ENCODE measurements at places on chromosomes 16 and 17.
A peak's percentile ranks its signal among the peaks of the same experiment; 100 is the strongest.

DNA sequence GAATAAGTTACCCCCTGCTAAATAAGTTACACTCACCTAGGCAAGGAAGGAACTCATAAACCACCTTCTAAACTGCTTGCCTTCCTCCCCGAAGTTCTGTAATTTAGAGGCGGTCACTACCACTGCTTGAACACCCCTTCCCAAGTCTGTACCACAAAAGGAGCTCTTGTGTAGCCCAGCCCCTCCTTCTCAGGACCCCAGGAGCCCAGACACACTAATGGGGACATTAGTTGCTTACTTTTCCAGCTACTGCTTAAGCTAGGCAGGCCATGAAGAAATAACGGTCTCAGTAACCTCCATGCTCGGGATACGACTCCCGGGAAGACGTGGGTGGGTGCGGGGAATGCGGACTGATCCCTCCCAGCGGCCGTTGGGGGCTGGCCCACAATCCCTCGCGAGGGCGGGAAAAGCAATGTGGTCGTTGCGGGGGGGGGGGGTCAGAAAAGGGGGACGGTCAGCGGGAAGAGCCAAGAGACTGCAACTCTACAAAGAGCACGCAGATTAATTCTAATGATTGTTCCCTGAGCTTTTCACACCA is at the start of gene TEX14:
Gene TEX14, minus strand, starts transcription at position 345 of the 538 bp plus-strand sequence. CDS start 40,044 bp downstream, outside the sequence.
- DNase-seq = peak; percentile 22

GRCh38 chr17:80779961-80780380 is 211.7 kb upstream of the CHMP6 start:
- DNase-seq = no peak

GRCh38 chr17:6428207-6428965 is 6.5 kb downstream of the AIPL1 start:
- DNase-seq = no peak

DNA sequence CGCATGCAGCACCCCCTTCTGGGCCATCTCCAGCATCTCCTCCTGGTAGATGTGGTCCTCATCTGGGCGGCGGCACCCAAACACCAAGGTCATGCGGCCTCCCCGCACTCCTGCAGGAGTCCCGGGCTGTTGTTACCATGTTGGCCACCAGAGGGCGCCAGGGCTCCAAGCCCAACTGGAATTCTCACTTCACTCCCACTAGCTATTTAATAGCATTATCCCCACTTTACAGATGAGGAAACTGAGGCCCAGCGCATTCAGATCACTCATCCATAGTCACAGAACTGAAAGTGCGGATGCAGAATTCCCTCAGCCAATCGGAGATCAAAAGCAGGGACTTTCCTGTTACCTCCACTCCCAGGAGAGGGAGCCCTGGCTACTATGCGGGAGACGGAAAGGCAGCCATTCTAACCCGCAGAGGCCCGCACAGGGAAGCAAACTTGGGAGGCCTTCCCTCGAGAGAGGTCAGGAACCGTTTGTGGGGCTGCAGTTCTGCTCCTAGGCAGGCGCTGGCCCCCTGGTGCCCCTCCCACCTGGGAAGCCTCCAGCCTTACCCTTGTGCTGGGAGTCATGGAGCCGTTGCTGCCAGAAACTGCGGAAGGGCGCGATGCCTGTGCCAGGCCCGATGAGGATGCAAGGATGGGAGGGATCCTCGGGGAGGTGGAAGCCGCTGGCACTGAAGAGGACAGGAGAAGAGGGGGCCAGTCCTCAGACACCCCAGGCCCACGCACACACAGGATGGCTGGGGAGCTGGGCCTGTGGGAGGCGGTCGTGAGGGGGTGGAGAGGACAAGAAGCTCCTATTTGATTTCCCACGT is 40.1 kb downstream of the NOS2 start:
- peak; percentile 69 for DNase-seq

GRCh38 chr16:13307851-13308250 is 406.5 kb downstream of the SHISA9 start:
- DNase-seq = no peak

DNA sequence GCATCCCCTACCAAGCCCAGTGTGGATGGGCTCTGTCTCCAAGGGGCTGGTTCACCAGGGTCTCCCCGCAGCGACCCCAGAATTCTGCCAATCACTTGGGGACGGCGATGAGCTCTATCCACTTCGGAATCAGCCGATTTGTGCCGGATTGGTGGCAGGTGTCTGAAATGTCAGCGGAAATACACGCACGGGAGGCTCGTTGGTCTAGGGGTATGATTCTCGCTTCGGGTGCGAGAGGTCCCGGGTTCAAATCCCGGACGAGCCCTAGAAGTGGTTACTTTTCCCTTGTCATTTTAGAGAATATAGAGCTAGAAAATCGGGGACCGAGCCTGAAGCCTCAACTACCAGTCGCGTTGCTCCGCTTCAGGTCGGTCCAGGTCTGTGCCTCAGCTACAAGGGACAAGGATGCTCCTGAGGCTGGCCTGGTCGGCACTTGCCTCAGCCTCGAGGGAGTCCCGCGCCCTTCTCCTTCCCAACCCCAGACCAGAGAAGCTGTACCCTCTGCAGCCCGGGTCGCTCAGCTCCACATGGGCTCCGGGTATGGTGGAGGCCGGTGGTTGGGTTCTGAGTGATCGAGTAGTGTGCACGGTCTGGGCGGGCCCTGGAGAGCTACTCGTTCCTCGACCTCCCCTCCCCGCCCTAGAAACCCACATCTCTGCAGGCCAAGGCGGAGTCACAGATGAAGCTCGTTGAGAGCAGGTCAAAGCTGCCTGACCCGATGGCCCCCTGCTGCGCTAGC is 16.0 kb upstream of the OR1F1 start:
- no peak for DNase-seq

GRCh38 chr16:62596584-62596983 is 560.3 kb upstream of the CDH8 start:
- DNase-seq = no peak

DNA sequence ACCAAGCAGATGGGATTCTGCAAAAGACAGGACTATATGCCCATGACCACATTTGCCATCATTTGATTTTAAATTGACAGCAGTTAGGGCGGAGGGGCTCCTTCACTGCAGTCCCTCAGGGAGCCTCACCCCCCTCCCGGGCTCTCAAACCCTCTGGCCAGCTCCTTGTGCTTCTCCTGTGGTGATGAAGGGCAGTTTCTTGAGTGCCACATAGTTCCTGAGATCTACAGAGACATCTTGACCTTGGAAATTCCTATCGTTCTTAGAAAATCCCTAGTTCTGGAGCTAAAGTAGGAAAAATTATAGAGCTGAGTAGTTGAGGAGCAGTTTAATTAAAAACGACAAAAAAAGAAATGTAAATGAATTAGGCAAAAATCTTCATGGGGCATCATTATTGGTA is 231.5 kb downstream of the CCDC182 start:
- no peak for DNase-seq

DNA sequence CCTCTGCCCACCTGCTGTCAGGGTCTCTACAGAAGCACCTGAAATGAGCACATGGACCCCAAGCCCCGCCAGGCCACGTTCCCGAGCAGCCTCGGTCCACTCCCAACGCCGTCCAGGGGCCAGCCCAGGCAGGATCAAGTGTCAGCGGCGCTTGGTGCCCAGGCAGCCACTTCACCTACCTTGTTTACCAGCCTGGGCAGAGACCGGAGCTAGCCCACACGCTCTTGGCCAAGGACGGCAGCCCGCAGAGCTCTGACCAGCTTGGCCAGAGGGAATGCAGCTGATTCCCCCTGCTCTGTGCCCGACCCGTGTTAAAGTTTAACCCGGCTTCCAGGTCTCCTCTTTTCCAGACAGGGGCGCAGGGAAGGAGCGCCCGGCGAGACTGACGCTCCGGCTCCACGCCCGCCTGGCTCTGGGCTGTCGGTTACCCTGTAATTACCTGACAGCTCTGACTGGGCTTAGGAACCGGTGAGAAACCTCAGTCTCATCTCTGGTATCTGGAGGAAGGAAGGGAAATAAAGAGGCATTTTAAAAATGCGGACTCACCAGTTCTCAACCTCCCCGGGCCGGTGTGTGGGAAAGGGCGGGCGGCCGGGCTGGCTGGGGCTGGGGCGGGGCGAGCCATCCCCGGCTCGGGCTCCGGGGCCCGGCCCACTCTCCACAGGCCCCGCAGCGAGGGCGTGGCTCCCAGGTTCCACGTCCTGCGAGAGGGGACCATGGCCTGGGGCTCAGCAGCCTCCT is 4.6 kb downstream of the KIFC3 start:
- no peak for DNase-seq

GRCh38 chr16:79369796-79370195 is 230.7 kb downstream of the MAF start:
- no peak for DNase-seq

GRCh38 chr16:2715966-2716885 is 3.8 kb downstream of the PRSS27 start:
- DNase-seq = no peak

GRCh38 chr17:65572581-65573281 is 11.3 kb upstream of the AXIN2 start:
- DNase-seq = no peak

GRCh38 chr17:63531022-63531965 is 8.1 kb downstream of the KCNH6 start:
- no peak for DNase-seq

DNA sequence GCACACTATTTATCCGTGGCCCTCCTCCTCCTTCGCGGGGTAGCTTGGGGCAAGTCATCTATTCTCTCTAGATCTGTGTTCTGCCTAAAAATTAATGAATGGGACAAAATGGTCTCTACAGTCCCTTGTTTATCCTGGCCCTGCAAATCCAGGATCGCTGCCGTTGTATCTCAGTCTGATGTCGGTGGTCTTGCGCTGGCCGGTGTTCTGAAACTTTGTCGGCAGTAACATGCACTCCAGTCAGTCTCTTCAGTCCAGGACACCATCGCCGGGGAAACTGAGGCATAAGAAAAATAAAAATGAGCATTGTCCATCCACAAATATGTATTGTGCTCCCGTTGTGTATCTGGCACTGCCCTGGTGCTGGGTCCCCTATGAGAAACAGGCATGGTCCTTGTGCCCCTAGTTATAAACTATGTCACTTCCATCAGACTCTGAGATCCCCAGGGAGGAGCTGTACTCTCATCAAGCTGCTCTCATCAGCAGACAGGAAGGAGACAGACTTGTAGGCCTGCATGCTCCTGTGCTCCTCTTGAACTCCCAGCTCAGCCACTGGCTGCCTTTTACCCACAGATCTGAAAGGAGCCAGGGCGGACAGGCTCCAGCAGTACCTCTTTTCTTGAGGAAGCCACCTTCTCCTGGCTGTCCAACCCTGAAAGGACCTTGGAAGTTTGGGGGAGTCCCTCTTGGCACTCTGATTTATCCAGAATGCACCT is 13.7 kb upstream of the CA4 start:
- DNase-seq = peak; percentile 13

DNA sequence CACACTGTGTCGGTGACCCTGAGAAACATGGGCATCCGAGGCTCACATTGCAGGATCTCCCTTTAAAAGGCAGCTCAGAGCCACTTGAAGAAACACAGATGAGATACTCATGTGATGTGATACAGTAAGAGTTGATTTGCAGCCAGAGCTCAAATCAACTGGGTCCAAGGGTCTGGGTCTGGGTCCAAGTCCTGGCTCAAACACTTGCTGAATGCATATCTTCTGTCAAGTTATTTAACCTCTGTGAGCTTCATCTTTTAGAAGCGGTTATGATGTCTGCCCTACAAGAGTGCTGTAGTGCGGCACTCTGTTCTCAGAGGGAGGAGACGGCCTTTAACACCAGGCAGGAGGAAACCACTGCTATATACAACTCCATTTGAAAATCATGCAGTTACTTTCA is 6.4 kb downstream of the KRT38 start:
- no peak for DNase-seq

GRCh38 chr16:56357241-56357764 is 68.0 kb downstream of the AMFR start:
- DNase-seq = peak; percentile 24

All from left cardiac atrium (tissue), 4 donors.